ENCODE measurements at places on chromosomes 4 and X.

DNA sequence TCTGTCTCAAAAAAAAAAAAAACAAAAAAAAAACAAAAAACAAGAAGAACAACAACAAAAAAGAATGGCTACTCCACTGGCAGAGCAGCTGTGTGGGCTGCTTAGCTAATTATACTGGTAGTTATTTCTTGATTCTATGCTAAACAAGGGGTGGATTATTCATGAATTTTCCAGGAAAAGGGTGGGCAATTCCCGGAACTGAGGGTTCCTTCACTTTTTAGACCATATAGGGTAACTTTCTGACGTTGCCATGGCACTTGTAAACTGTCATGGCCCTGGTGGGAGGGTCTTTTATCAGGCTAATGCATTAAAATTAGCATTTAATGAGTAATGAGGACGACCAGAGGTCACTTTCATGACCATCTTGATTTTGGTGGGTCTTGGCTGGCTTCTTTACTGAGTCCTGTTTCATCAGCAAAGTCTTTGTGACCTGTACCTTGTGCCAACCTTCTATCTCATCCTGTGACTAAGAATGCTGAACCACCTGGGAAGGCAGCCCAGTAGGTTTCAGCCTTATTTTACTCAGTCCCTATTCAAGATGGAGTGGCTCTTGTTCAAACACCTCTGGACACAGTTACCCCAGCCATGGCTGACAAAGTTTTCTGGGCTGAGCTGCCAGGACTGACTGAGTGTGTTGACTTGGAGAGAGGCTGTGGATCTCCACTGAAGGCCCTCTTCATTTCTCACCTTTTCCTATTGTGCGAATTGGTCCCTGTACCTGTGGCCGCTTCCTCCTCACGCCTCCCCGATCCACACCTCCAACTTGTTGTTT is 1.3 kb upstream of the OCIAD2 start:
- DNase-seq = no peak

- DNase-seq = peak; percentile 6
These were observed 8.5 kb upstream of the AKAP17A start for GRCh38 chrX:1582686-1583437.

- DNase-seq = peak; percentile 7
These were observed 62.5 kb upstream of the TMEM164 start for GRCh38 chrX:109940411-109940810.

DNA sequence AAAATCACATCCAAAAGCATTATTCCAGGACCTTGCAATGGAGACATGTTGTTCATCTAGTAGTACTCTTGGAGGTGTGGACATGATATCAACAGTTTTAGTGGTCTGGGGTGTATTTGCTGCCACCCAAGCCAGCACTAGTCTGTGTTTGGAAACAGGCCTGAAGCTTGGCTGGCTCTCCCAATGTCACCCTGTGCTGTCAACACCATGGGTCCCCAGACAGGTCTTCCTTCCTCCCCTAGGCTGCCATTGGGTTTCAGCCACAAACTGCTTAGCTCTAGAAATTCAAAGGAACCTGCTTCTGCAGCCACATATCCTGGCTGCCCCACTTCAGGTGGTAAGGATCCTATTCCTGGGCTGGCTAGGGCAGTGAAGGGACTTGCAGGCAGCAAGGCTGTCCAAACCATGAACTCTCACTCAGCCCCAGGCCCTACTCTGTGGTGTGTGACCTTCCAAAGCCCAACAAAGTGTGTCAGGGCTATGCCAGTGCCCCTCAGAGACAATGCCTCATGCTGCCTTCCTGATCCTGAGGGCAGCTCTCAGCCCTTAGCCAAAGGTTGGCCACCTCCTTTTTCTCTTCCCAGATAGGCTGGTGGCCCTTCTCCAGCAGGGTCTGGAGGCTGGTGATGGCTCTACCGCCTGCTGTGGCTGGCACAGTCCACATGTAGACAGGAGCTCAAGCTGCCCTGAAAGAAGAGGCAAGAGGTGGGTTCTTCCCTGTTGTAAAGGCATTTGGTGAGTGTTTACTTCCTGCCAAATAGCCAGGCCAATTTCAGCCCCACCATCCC is 18.3 kb downstream of the AMER1 start:
- no peak for DNase-seq

GRCh38 chr4:17766826-17767458 is 14.5 kb downstream of the FAM184B start:
- no peak for DNase-seq

GRCh38 chrX:150212672-150213480 is 150.2 kb upstream of the MAMLD1 start:
- peak; percentile 65 for DNase-seq

GRCh38 chrX:130172127-130172845 is 524 bp downstream of the RAB33A start:
- no peak for DNase-seq

DNA sequence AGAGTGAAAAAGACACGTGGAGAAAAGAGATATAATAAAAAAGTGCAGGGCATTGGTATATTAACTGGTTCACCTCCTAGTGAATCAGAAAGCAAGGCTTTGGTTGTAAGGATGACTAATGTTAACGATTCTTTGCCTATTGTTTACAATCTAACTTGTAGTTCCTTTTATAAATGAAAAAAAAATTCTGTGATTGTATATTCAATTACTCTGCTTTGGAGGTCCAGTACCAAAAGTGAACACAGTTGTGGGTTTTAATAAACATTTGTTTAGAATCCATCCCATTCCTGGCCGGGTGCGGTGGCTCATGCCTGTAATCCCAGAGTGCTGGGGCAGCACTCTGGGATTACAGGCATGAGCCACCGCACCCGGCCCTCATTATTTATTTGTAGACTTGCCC is 36.9 kb upstream of the PRSS12 start:
- no peak for DNase-seq

- peak; percentile 92 for DNase-seq
These were observed 256.9 kb downstream of the ADAMTS3 start for GRCh38 chr4:72312032-72312650.

- peak; percentile 1 for DNase-seq
These were observed 307.0 kb upstream of the SPOCK3 start for GRCh38 chr4:167541286-167541685.

DNA sequence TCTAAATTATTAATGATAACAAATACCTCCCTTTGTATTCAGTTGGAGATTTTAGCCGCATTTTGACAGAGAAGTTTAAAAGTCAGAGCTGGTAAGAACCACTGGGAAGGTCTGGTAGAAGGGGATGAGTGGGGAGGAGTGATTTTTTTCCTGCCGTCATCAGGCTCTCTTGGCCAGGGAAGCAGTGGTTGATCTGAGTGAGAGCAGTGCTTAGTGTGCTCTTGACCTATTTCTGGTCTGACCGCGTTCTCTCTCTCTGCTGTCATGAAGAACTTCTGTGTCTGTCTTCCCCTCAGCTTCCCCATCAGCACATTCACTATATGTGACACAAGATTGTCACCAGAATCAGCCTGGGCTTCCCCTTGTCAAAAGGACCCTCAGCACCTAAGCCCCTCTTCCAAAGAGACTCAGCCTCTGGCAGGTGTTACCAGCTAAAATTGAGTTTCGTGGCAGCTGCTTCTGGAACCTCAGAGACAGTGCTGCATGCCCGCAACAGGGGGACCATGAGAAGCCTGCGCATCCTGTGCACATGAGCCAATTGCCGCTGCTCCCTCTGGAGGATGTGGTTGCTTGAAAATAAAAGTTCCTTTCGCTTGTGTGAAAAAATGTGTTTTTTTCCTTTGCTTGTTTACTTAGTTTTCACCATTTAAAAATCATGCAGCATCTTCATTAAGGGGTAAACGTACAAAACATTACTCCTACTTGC is 268.9 kb downstream of the C4orf33 start:
- no peak for DNase-seq

DNA sequence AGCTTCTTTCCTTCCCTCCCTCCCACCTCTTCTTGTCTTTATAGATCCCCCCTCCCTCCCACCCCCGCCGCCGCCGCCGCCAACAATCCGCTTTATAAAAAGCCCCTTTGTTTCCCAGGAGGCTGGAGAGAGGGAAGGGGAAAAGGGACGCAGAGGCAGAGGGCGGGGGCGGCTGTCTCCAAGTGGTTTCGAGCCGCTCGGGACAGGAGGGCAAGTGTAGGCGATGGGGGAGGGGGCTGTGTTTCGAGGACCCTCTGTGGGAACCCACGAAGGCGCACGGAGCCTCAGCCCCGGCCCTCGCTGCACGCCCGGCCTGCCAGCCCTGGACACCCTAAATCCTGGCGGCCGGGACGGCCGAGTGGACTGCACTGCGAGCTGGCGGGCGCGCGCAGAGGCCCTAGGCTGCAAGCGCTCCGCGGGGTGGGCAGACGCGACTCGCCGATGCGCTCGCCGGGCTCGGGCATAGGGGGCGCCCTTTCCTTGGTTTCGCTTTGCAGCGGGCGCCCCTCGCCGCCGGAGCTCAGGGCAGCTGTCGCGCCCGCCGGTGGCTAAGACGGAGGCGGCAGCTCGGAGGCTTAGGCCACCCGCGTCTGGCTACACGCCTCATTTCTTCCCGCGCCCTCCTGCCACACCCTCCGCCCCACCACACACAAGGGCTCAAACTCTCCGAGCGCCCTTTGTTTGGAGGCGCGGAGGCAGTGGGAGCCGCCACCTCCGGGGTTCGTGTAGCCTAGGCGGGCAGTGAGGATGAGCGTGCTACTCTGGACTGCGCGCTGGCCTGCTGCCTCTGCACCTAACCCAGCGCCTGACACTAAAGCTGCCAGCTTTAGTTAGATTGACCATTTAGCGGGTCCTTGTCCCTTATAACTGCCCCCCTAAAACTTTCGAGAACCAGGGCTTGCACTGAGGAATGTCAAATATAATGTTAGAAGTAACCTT is 2.2 kb downstream of the MAMLD1 start:
- DNase-seq = peak; percentile 49

DNA sequence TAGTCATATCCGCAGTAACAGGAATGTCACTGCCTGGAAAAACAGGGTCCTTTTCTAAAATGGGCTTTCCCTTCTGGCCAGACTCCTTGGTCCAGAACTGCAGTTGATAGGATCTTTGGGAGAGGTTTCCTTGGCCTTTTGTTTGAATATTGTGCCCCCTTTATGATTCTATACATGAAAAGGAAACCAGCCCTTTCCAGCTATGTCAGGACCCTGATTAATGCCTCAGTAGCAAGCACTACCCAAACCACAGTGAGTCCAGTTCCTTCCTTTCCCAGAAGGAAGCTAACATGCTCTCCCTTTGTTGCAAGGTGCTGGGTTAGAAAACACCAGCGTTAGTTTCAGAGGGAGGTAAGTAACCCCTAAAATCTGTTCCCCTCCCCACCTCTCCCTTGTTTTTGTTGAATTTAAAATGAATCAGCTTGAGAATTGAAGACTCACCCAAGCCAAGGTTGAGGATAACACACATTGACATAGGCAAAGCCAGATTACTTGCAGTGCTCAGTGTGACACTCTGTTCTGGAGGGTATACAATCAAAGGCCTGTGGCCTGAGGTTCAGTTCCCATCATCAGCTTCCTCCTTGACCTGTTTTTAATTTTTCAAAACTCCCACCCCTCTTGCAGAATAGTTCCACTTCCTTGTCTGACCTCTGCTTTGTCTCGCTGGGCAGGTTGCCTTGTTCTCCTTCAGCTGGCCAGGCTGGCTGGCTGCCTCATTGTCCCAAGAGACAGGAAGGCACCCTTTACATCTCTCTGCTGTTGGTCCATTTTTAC is 87.6 kb upstream of the PLAC1 start:
- no peak for DNase-seq

DNA sequence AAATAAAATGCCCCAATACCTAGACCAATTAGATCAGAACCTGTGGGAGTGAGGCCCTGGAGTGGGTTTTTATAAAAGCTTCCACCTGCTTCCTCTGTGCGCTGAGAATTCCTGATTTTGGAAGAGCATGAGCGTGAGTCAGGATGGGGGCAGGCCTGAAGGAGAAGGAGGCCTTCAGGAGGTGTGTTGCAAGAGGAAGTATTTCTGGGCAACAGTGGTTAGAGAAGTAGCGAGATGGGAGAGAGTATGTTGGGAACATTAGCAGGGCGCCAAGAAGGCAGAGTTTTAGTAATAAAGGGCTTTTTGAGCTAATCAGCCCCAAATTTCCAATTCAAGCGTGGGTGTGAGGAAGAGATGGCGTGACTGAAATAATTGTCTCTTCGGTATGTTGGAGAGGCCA is 349.8 kb downstream of the UNC5C start:
- DNase-seq = no peak

- DNase-seq = peak; percentile 72
These were observed 7.6 kb upstream of the HTRA3 start for GRCh38 chr4:8261851-8262535.

GRCh38 chr4:162706051-162706450 is 460.6 kb downstream of the NAF1 start:
- no peak for DNase-seq

DNA sequence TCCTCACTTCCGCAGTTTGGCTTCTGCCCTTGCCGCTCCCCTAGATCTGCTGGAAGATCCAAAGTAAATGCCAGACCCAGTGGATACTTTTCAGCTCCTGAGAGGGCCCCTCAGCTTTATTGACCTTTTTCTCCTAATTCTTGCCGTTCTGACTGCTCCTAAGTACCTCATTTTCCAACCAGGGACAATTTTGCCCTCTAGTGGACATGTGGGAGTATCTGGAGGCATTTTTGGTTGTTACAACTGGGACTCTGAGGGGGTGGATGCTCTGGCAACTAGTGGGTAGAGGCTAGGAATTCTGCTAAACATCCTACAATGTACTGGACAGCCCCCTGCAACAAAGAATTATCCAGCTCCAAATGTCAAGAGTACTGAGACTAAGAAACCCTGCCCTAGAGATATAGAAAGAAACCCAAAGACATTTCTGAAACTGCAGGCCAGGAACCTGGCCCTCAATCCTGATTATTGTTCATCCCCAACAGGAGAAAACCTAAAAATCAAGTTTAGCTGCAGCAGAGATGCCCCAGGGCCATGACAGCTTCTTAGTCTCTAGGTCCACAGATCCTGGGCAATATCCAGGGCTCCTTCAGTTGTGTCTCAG is 3.4 kb downstream of the TEX13B start:
- DNase-seq = peak; percentile 7

GRCh38 chr4:135694066-135694465 is 1492.5 kb upstream of the PABPC4L start:
- no peak for DNase-seq

- DNase-seq = peak; percentile 47
These were observed 122.7 kb downstream of the CBLL2 start for GRCh38 chrX:22395372-22395771.

DNA sequence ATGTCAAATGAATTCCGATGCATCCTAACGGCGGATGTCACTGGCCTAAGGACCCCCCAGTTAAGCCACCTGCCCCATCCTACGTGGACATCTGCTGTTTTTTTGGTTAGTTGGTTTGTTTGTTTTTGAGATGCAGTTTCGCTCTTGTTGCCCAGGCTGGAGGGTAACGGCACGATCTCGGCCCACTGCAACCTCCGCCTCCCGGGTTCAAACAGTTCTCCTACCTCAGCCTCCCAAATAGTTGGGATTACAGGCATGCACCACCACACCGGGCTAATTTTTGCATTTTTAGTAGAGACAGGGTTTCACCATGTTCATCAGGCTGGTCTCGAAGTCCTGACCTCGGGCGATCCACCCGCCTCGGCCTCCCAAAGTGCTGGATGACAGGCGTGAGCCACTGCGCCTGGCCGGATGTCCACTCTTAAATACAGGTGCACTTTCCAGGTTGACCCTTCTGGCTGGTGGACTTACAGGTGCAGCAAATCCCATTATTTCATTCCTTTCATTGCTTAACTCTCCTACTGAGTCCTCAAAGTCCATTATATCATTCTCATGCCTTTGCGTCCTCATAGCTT is 206.2 kb downstream of the CRLF2 start:
- DNase-seq = no peak

Data from fibroblast of upper back skin (primary cell).